Occipital lobe (tissue), 3 donors: ENCODE measurements at places on chromosomes 1 and 21. TPM values are rescaled to one million over a fixed set of nuclear protein-coding genes. Genes with fewer than 3 reads are reported as not detected.

Gene SYTL1
- total RNA-seq, result not detected

Gene OLFML3
- total RNA-seq, result 22.5 TPM

Gene LCE2A
- total RNA-seq, result not detected

Gene NPL
- 38.4 TPM for total RNA-seq

Gene KIF26B
- total RNA-seq, result 31.7 TPM

Gene SH2D1B
- total RNA-seq, result not detected

- DNase-seq, result no peak
Measured at GRCh38 chr1:181972256-181972655, 89.3 kb downstream of the ZNF648 start.

DNA sequence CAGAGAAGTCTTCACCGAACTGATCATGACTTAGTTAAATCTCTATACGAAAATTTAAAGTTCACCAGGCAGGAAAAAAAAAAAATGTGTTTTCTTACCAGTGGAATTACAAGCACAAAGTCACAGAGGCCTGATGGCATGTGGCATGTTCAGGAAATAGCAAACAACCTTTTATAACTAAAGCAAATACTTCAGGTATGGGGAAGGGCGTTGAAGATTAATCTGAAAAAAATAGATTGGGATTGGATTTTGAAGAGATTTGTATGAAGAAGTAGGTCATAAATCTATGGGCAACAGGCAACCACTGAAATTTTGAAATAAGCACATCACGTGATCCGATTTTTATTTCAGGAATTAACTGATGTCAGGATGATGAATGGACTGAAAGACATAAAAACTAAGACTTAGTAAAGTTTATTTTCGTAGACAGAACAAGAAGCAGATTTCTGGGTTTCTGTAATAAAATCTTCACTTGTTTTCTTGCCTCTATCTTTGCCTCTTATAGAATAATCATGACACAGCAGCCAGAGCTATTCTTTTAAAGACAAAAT is 295.9 kb upstream of the ADGRL4 start:
- no peak for DNase-seq

GRCh38 chr1:59994302-59995198 is 68.0 kb upstream of the CYP2J2 start:
- no peak for DNase-seq

DNA sequence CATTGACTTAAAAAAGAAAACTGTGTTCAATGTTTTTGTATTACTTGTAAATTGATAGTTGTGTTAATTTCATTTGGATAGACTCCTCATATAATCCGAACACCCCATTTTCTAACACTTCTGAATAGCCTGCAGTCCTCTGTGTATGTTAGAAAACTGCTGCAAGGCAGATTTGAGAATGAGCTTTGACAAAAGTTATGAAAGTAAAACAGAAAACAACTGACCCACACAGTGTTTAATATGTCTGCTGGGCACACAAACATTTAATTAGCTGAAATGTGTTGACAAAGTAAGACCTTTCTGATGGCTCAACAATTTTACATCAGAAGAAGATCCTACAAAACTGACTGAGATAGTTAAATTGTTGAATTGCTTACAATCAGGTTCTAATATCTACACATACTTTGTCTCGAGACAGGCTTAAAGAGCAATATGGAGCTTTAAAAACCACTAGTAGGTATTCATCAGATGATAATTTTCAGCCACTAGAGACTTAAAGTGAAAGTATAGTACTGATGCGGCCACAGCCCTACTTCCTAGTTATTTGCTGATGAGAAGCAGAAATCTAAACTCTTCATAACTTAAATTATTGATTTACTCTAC is 40.0 kb upstream of the PRMT6 start:
- DNase-seq, result no peak

- no peak for DNase-seq
Measured at GRCh38 chr1:35558374-35559316, 1.0 kb downstream of the NCDN start.

DNA sequence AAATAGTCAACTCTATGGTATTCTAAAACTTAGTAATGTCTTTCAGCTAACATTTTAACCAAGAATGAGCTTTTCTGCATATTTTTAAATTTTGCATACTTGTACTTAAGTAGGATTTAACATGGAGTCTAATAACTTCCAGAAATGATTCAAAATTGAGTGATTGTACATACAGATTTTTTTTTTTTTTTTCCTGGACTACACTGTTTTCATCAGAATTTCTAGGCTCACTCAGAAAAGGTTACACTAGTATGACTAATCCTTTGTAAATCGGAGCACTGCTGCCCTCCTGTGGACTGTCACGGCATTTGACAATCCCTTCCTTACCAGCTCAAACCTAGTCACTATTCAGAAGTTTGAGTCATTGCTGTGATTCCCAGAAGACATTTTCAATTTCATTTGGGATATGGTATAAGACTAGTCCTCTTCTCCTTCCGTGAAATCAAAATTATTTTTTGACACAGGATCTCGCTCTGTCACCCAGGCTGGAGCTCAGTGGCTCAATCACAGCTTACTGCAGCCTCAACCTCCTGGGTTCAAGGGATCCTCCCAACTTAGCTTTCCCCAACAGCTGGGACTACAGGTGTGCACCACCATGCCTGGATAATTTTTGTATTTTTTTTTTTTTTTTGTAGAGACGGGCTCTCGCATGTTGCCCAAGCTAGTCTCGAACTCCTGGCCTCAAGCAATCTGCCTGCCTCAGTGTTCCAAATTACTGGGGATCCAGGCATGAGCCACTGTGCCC is 45.5 kb downstream of the CD46 start:
- DNase-seq, result peak; percentile 64

GRCh38 chr1:19113697-19114092 is 96.4 kb downstream of the UBR4 start:
- no peak for DNase-seq

DNA sequence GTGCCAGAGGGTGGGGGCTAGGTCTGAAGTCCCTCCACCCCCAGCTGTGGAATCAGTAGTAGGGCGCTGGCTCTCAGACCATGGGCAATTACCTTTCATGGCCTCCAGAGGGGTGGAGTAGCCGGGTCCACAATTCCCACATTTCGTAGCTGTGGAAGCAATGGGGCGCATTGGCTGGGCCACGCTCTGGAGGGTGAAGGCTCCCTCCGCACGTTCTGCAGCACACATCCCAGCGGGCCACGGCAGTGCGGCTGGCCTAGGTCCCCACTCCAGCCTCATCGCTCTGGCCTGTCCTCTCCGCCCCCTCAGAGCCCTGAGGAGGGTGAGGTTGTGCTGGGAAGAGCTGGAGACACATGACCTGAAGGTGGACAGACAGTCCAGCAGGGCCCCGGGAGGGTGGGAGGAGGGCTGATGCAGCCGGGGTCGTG is 2.9 kb downstream of the SELENBP1 start:
- DNase-seq, result no peak

- no peak for DNase-seq
Measured at GRCh38 chr1:220448217-220448616, 79.7 kb upstream of the MARK1 start.

DNA sequence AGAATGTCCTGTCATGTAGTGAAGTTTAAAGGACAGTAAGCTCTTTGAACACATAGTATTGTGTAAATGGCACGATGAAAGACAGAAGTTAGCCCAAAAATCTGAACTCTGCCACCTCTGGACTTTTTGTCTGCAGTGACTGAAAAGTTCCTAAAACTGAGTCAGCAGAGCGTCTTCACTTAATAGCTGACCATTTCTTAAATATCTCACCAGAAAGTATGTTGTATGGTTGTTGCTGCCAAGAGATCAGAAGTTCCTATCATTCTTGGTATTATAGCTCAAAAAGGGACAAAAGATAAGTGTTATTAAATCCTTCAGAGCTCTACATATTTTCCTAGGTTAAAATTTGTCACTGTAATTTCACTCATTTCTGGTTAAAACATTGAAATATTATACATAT is 1003.0 kb downstream of the TTLL7 start:
- no peak for DNase-seq

DNA sequence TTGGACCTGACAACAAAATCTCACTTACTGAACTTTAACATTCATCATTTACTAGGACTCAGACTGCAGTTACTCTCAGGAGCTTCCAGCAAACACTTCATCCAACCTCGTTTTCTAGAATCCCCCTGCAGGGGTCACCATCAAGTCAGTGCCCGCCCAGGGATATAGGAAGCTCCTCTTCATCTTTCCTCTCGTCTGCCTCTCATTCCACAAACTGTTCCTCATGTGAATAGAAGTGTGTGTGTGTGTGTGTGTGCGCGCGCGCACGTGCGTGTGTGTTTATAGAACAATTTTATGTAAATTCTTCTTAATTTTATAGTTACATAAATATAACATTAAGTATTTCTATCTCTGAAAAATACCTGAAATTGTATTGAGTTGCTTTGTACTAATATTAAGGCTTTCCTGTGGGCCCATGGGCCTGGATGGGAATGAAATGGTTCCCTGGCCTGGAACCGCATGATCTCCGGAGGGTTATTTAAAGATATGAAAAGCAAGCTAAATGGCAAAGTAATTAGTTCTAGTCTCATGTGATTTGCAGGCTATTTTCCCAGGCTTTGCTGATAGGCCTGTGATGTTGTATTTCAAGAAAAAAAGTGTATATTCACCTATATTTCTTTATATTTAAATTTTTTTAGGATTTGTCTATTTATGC is 21.7 kb upstream of the ABCD3 start:
- no peak for DNase-seq

- no peak for DNase-seq
Measured at GRCh38 chr1:103783944-103784377, 34.3 kb downstream of the AMY1C start.

DNA sequence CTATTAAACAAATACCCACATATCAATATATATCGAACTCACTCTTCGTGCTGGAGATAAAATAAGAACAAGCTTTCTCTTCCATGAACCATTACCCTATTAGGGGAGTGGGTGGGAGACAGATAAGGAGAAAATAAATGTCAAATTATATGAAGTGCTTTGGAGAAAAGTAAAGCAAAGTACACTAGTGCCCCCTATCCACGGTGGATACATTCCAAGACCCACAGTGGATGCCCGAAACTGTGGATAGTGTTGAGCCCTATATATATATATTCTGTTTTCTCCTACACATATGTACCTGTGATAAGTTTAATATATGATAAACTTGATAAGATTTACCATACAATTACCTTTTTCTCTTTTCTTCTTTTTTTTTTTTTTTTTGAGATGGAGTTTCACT is 54.6 kb downstream of the FH start:
- no peak for DNase-seq
